ENCODE measurements at places on chromosomes 3 and 15.

DNA sequence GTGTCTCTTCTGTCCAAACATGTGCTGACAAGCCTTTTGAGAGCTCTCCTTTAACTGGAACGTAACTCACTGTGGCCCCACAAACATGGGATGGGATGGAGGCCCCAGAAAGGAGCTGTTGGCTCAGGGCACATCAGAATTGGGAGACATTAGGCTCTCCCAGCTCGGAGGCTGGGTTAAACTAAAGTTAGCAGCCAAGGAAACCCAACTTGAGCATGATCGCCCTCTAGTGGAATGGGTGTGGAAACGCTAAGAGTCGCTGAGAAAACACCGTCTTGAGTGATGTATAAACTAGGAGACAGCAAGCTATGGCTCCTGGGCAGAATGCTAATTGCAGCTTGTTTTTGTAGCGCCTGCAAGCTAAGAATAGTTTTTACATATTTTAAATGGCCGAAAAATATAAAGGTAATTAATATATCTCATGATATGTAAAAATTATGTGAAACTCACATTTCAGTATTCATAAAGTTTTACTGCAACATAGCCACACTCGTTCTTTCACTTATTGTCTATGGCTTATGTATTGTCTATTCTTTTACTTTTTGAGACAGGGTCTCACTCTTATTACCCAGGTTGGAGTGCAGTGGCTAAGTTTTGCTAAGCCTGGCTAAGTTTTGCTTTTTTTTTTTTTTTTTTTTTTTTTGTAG is 138.8 kb upstream of the HACD2 start:
- DNase-seq, result peak; percentile 55

DNA sequence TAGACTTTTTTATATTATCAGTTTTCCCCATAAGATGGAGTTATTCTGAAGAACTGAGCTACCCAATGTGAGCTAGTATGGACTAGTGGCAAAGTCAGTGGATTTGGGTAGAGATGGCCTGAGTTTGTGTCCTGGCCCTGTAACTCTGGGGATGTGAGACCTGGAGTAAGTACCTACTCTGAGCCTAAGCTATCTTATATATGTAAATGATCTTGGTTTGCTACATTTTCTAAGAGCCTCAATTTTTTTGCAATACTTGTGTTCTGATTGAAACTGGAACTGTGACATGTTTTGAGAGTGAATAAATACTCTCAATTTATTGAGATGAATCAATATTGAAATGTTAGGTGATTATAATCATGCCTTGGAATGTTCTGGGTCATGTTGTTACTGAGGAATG is 73.6 kb downstream of the ZNF621 start:
- no peak for DNase-seq

DNA sequence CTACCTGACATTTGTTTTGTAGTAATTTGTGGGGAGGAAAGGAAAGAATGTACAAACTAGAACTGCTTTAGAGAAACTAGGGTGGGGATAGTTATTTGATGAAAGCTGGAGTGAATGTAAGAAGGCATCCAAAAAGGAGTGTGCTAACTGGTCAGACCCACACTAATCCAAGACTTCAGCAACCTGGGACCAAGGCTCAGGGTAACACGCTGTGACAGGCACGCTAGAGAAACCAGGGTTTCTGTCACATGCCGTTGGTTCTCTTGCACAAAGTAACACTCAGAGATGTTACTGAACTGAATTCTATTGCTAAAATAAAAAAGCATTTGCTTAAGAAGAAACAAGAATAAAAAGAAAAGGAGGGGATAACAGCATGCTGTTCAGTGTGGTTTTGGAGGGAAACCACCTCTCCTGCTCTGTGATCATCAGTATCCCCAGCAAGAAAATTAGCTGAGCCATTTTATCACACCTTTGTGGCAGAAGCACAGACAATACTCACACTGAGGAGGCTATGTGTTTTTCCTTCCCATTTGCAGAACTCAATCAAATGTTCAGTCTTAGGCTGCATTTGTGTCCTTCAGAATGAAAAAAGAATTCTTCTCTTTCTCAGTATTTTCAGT is 2.8 kb upstream of the CCDC80 start:
- no peak for DNase-seq

GRCh38 chr15:33508703-33509102 is 197.9 kb downstream of the RYR3 start:
- DNase-seq, result no peak

DNA sequence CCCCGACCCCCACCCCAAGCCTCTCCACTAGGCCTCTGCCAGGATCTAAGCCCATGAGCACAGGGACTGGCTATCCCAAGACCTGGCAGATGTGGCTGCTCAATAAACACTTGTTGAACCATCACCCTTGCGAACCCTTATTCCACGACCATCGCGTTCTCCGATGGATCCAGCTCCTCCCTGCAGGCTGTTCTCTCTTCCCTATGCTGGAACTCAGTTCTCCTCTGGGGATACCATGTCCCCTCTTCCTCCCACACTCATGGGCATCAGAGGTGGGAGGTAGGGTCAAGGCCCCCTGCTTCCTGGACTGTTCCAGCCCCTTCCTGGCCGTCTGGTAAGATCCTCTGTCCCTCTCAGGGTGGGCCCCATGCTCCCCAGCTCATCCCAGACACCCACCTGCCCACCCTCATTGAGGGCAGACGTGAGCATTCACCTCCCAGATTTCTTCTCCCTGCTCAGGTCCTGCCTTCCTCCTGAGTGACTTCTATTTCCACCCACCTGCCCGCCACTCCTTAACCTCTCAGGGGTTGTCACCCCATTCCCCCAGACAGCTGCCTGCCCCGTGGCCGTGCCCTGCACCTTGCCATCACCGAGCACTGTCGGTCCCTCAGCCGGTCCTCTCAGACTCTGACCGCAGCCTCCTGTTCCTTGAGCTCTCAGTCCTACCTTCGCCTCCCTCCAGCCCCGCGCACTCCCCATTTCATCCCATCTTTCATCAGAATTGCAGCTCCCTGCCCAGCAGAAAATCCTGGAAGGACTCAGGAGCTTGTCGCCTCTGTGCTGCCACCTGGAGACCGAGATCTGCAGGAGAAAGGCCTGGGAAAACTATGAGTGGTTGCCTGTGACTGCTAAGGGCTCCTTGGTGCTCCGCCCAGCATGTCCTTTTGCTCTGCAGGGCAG is 42.0 kb downstream of the PML start:
- DNase-seq, result peak; percentile 25

DNA sequence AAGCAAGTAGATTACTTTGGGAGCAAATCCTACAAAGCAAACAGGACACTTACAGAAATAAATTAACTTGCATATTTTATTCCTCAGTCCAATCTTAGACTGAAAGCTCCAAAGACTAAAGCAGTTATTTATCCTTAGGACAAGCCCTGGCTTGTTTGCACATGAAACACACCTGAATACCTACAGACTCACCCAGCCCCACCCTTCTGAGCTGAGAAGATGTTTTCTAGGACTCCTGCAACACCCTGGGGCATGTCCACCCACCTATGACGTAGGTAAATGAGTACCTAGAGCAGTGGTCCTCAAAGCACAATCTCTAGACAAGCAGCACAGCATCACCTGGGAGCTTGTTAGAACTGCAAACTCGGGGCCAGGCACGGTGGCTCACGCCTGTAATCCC is 80.8 kb downstream of the ANXA2 start:
- no peak for DNase-seq
